ENCODE measurements at places on chromosomes 7 and 10.

DNA sequence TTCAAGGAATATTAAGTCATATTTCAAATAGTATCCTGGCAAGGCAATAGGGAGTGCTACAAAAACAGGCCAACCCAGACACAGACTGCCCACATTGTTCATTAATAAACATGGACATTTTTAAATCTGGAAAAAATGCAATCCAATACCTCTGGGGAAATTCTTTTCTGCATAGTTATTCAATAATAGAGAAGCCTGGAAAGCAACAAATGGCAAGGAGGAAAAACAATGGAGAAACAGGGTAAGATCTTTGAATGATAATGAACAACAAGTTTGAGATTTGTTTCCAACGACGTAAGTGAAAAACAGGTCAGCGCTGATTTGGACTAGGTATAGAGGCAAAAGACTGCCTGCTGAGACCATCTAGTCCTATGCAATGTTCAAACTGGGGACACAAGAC, 44.7 kb upstream of the ZNF800 start:
- no peak for DNase-seq

- DNase-seq, result no peak
Observed at GRCh38 chr10:15368101-15368855, 2.8 kb downstream of the FAM171A1 start.

DNA sequence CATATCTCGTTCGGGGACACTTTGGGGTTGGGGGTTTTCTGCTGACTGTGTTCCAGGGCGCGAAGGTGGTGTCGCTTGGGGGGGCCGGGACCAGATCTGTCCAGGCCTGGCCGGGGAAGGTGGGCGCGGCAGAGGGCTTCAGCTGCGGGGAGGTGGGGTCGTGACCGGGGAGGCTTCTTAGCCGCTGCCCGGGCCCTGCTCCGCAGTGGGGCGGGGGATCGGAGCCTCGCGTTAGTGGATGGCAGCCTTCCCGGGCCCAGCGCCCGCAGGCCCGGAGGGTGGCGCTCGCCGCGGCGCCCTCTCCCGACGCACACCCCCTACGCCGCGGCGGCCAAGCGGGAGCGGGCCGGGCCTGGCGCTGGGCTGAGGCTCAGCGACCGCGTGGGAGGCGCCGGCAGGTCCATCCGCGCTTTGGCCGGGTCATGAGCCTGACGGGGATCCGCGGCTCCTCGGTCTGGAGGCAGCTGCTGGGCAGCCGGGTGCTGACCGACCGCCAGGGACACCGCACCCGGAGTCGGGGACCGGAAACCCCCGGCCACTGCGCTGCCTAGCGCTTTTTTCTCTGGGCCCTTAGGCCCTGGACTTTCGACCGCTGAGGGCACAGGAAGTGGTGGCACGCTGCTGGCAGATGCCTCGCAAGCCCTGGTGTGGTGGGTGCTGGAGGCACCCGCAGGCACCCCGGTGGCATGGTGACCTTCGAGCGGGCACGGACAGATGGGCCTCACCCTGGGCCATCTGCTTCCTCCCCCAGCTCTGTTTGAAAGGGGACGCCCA, 1.2 kb downstream of the AGAP3 start:
- peak; percentile 38 for DNase-seq

DNA sequence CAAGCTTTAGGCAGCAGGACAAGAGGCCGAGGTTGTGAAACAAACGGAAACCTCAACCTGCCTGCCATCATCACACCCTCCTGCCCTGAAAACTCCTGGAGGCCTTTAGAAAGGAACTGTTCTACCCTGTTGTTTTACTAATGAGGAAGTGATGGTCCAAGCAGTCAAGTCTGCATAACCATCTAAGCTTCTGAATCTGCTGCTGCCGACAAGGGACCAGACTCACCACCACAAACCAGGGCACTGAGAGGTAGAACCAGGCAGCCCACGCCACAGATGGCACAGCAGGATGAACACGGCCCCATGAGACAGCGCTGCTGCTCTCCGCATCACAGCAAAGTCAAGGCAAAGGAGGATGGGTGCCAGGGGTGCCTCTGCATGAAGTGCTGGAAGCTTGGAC, 209.4 kb downstream of the CELF2 start:
- DNase-seq, result no peak

DNA sequence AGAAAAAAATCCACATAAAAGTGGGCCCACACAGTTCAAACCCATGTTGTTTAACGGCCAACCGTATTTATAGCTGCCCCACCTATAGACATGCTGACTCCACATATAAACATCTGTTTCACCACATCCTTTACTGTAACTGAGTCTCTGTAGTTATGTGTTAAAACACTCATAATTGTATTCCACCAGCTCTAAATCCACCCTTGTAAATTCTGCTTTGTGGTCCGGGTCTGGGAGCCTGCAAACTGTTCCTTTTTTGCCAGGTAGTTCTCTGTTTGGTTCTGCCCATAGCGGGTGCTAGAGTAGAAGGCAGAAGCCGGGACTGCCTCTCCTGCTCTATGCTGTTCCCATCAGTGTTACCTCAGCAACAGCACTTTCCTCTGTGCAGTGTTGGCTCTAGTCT, 20.2 kb upstream of the FHIP2A start:
- no peak for DNase-seq

DNA sequence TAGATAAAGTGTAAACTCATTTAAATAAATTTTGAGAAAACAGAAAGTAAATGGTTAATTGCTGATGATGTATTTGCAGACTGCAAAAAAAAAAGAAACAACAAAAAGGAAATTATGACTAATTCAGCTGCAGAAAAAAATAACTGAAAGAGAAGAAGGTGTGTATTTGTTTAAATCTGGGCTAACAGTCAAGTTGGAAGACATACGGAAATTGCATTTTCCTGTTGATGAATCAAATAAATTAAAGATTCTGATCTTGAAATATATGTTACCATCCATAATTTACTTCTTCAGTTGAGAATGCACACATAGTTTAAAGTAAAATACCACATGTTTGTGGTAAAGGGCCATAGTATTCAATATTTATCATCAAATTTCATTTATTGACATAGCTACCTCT, 19.3 kb upstream of the ING3 start:
- no peak for DNase-seq

DNA sequence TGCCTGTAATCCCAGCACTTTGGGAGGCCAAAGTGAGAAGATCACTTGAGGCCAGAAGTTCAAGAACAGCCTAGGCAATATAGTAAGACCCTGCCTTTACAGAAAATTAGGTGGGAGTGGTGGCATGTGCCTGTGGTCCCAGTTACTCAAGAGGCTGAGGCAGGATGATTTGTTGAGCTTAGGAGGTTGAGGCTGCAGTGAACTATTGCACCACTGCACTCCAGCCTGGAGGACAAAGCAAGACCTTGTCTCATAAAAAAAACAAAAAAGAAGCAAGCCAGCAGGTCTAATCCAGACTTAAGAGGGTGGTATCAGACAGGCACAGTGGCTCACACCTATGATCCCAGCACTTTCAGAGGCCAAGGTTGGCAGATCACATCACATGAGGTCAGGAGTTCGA, 24.5 kb upstream of the KCTD7 start:
- no peak for DNase-seq

GRCh38 chr7:87328281-87328680, 17.2 kb upstream of the CROT start:
- no peak for DNase-seq

DNA sequence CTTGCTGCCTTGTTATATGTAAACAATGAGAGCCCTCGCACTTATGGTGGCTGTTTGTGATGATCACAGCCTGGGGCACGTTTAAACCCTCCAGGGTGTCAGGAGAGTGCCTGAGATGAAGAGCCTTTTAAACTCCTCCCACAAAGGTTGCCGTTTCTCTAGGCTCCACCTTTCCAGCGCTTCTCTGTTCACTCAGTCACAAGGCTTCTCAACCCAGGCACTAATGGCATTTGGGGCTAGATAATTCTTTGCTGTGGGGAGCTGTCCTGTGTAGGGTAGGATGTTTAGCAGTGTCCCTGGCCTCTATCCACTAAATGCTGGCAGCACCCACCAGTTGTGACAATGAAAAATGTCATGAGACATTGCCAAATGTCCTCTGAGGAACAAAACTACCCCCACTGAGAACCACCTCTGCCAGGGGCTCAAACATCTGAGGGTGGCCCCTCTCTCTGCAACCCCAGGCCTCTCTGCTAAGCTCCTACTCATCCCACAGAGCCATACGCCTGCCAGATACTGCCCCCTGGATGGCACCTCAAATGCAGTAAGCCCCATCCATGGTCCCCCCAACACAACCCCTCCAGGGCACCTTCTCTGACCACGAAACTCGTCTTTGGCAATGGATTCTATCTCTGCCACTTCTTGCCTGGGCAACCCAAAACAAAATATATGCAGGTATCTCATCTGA, 144.3 kb upstream of the ZMIZ1 start:
- DNase-seq, result no peak

DNA sequence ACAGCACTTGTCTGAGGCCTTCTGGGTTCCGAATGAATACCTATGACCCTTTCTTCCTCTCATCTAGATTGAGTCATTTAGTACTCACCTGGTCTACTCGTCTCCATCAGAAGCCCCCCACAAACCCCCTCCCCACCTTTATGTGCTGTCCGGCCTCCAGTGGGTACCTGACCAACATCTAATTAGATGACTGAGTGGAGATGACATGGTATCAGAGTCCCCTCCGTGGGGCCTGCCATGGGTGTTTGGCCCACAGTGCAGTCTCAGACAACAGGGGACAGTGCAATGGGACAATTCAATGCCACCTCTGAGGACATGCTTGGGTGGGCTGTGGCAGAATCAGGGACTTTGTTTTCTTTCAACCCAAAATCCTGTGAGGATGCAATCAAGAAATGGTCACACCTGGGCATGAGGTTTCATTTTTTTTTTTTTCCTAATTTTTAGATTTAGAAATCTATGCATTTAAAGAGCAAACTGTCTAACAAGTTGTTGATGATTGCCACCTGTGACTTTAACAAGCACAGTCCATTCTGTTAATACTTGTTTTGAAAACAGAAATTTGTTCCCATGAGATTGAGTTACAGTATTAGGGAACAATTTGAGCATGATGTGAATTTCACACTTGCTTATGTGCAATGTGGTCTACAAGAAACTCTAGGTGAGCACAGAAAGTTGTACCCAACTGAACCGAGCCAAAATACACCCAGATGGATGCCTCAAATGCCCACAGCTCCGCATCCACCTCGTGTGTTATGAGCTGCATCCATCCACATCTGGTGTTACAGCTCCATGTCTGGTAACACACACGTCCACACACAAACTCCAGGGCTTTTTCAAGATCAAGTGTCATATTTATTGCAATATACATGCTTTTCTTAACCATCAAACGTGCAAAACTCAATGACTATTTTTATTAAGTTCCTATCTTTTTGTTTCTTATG, 27.5 kb downstream of the GPRIN2 start:
- no peak for DNase-seq

- DNase-seq, result no peak
Observed at GRCh38 chr10:4867520-4868356, 41.7 kb downstream of the AKR1E2 start.
